Naive B cell (primary cell): ENCODE measurements at places on chromosomes 7 and 10.

DNA sequence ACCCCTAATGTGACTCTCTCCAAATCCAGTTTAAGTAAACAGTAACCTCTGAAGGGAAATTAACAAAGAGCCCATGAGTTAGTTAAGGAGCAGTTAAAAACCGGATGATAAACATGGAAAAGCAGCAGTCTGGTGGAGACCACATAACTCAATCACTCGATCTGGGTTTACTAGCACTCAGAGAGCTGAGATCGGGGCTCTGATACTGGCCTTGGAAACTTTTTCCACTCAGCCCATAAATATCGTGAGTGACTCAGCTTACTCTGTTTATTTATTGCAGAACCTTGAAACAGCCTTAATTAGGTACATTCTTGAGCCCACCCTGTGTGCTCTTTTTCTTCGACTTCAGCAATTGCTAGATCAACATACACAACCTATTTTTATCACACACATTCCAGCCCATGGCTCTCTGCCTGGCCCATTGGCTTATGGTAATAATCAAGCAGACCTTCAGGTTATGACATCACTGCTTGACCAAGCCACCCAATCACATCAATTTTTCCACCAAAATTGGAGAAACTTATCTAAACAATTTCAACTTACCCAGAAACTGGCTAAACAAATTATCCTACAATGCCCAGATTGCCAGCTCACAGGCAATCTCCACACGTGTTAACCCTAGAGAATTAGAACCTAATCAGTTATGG, 82.2 kb upstream of the GPR22 start:
- no peak for DNase-seq

GRCh38 chr7:726854-727103, 280 bp downstream of the DNAAF5 start:
- DNase-seq = no peak

GRCh38 chr7:130383187-130383980, 3.1 kb downstream of the CPA1 start:
- DNase-seq = no peak

GRCh38 chr7:155998328-155998691, 186.0 kb upstream of the SHH start:
- no peak for DNase-seq

- DNase-seq = no peak
Measured at GRCh38 chr7:156524818-156525597, 115.6 kb upstream of the RNF32 start.

DNA sequence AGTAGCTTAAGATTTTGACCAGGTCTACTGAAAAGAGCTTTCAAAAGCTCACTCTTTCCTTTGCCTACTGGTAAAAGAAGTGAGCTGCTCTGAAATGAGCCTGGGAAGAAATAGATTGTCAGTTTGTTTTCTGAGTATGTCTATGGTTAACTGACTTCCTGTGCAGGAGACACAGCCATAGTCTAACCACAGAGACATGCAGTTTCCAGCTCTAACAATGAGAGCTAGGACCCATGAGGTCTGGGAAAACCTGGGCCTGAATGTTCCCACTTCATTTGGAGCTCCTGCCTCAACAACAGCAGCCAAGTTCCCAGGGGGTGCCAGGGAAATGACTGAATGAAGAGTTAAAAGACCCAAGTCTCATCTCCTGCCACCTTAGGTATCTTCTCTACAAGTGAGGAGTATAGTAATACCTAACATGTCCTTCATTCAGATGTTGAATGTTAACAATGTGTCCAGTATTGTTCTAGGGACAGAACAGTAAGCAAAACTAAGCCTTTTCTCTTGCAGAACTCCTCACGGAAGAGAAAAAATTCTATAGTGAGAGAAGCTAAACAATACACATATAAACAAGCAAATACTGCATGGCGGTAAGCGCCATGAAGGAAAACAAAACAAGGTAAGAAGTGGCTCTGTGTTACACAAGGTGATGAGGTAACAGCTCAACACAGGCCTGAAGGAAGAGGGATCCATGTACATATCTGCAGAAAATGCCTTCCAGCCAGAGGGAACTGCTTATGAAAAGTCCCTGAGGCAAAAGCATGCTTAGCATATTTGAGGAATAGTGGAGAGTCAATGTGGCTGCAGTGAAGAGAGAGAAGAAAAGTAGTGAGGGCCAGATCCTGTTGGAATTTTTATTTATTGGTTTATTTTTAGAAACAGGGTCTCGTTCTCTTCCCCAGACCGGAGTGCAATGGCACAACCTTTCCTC, 26.4 kb upstream of the ANKRD1 start:
- no peak for DNase-seq

- DNase-seq = no peak
Measured at GRCh38 chr10:112280205-112280921, 2.8 kb upstream of the TECTB start.

- no peak for DNase-seq
Measured at GRCh38 chr7:5282543-5283316, at the start of gene SLC29A4. Gene SLC29A4 (plus strand): TSS chr7:5282943. CDS start chr7:5287817, 4,874 bp downstream.

GRCh38 chr7:81232084-81232799, 313.4 kb upstream of the SEMA3C start:
- DNase-seq = no peak

GRCh38 chr7:48046458-48046857, 11.1 kb downstream of the C7orf57 start:
- DNase-seq = no peak

- DNase-seq = no peak
Measured at GRCh38 chr7:44703921-44704320, 44.7 kb upstream of the ZMIZ2 start.

GRCh38 chr7:120407010-120407409, 134.0 kb downstream of the KCND2 start:
- DNase-seq = no peak

- no peak for DNase-seq
Measured at GRCh38 chr10:128867210-128867609, 599.8 kb upstream of the MGMT start.

GRCh38 chr7:26367219-26367711, 75.6 kb downstream of the SNX10 start:
- no peak for DNase-seq

DNA sequence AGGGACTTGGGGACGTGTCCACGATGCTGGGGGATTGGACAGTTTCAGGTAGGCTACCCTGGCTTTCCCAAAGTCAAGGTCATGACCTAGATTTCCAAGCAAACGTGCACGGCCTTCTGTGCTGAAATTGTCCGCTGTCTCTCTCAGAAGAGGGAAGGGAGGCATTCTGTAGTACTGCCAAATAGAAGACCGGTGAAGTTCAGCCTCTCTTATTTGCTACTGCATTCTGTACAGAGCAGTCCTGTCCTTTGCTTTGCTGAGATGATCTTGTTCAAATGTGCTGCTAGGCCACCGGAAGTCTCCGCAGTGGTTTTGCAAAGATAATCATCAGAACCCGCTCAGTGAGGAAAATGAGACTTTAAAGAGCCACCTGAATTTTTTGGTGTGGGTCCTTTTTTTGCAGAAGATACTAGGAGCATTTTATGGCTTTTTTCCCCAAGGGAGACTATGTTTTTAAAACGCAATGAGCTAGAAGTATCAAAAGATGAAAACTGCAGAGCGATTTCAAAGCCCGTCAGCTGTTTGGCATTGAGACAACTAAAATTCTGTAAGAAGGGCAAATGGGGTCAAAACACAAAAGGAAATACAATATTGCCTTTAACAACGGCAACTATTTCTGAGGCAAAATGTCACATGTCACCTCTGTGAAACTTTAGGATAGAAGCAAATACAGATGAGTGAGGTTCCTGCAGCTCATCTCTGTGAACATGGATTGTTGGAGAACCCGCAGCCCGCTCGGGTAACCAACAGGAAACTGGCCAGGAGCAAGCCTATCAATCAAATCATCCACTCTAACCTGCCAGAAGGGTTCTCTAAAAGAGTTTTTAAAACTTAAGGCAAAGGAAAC, 1.3 kb upstream of the NMT2 start:
- DNase-seq = no peak

- DNase-seq = no peak
Measured at GRCh38 chr10:46291817-46292572, 5.2 kb downstream of the ANTXRL start.

GRCh38 chr10:32408690-32409089, 37.2 kb upstream of the CCDC7 start:
- DNase-seq = no peak

DNA sequence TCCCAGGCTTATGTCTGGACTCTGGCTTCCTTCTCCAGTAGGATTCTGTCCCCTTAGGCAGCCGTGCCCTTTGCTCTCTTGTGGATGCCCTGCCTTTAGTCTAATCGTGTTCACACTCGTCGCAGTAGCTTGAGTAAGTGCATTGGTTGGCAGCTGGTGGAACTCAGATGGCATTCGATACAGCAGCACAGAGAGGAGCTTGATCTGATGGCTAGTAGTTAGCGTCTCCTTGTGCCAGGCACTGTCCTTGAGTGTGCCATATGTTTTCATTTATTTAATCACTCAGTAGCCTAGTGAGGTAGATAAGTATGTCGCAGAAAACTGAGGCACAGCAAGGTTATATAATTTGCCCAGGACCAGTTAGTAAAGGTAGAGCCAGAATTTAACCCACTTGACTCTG, 18.2 kb upstream of the PARP12 start:
- DNase-seq = no peak

DNA sequence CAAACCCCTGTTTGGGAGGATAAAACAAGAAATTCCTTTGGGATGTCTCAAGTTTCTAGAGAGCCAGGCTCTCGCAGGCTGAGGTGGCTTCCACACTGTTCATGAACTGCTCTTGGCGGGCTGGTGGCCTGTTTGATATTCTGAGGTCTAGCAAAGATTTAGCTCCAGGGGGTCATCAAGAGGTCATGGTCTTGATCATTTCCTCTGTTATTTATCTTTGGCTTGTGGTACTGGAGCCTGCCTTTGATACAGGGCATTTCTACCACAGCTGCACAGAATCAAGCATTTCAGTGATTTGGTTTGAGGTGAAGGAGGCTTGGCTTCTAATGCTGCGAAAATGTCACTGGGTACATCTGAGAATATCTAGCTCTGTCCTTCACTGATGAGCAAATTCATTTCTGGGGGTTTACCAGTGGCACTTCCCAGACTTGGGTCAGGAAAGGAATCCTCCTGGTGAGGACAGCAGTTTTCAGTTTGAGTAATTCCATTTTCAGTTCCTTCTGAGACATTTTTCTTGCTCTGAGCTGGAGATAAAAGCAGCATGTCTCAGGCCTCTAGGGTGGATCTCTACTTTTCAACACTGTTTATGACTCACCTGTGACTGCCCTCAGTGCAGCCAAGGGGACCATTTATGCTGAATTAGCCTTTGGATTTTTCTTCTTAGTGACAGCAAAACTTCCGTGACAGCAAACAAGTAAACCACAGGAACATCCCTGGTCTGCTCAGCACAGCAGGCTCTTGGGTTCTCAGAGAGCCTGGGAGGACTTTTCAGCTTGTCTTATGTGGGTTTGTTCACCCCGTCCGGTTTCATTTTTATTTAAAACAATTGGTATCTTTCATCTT, 312.0 kb downstream of the RNLS start:
- DNase-seq = no peak

- no peak for DNase-seq
Measured at GRCh38 chr10:23981520-23982309, 227.2 kb upstream of the KIAA1217 start.

DNA sequence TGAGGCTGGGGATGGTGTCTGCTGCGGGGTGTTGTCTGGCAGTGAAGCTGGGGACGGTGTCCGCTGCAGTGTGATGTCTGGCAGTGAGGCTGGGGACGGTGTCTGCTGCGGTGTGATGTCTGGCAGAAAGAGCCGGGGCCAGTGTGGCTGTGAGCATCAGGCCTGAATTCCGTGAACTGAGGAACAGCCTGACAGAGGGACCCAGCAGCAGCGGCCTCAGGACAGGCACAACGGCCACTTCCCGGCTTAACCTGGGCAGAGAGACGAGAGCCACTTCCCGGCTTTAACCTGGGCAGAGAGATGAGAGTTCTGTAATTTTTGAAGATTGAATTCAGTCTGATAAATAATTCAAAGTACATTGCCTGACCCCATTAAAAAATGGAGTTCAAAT, 321.2 kb downstream of the PTPRN2 start:
- DNase-seq = no peak

DNA sequence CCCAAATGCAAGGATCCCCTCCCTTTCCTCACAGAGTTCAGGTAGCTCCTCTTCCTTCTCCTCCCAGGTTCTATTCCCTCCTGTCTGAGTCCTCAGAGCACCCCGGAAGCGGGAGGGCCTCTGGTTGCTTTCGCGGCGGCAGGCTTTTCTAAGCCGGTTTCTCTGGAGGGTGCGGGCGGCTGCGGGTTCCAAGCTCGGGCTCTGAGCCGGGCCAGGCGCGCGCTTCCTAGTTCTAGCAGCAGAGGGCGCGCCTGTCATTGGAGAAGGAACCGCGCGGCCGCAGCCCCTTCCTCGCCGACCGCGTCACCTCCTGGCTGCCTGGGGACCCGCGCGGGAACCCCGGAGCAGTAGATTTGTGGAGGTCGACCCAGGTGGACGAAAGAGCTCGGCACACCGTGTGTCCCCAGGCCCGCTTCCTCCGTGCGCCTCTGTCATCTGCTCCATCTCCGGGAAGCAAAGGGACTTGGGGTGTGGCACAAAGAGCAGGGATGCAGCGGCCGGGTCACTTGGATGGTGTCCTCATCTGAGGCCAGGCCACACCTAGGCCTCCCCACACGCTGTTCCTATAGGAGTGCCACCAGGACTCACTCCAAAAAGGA, 389.0 kb upstream of the PODXL start:
- no peak for DNase-seq
